GM13977 (cell line): ENCODE measurements at places on chromosomes 5 and 9.

DNA sequence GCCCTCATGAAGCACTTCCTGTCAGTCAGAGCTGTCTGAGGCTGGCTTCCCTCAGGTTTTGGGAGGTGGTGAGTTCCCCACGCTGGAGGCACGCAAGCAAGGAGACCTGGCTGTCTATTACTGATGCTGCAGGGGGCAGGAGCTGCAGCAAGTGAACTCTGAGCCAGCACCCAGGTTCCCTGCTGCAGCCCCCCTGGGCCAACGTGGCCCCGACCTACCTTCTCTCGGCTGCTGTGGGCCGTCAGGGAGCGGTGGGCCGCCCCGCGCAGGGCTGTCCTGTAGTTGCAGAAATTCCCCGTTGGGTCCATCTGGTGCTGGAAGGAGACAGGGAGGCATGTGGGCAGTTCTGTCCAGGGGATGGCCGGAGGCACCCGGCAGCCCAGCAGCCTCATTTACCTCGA, 46.8 kb upstream of the RNF130 start:
- DNase-seq: no peak

DNA sequence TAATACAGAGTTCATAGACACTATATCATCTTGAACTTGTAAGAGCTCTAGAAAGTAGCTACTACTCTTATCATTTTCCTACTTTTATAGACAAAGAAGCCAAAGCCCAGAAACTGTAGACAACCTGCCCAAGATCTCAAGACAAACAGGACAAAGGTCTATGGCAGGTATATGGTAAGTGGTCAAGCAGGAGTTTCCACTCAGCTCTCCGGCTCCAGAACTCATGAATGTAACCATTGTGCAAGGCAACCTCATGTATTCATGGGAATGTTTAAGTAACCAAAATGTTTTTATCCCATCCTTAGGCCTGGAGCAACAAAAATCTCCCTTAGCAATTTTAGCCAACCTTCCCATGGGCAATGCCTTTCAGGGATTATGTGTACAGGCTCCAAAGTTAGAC, 163.4 kb upstream of the PUM3 start:
- DNase-seq: no peak

DNA sequence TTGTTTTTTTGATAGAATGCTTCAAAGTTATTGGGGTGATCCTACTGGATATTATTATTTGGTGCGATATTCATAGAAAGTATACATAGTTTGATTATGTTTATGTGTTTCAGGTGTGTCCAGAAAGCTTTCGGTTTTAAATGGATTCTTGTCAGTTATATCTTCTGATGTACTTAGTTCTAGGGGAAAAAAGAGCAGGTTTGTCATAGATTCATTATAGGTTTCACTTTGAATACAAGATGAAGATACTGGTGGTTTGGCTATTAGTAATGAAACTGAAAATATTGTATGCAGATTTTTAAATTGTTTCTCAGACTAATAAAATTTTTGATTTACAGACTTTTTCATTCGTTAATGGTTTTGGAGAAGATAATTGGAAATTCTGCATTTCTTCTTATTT, 98.9 kb downstream of the MAN2A1 start:
- peak; percentile 4 for DNase-seq

GRCh38 chr9:92663126-92663525, 6.8 kb downstream of the IPPK start:
- DNase-seq: no peak

DNA sequence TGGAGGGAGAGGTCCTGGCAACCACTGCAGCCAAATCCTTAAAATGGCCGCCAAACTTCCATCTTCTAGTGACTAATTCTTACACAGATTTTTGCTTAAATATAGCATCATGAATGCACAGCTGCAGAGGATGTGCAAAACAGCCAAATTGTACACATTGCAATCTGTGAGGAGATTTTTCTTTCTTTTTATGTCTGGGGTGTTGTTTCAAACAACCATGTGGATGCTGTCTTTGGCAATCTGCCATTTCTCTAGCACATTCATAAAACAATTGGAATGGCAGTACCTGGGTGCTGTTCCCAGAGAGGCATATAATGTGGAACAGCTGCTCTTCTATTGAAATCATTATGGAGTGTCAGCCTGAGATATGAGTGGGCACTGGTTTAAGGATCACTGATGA, 1082.9 kb upstream of the SEMA6A start:
- DNase-seq: no peak

GRCh38 chr5:30499402-30499801, 694.1 kb upstream of the CDH6 start:
- no peak for DNase-seq

GRCh38 chr9:20408513-20408912, 213.8 kb downstream of the MLLT3 start:
- no peak for DNase-seq

DNA sequence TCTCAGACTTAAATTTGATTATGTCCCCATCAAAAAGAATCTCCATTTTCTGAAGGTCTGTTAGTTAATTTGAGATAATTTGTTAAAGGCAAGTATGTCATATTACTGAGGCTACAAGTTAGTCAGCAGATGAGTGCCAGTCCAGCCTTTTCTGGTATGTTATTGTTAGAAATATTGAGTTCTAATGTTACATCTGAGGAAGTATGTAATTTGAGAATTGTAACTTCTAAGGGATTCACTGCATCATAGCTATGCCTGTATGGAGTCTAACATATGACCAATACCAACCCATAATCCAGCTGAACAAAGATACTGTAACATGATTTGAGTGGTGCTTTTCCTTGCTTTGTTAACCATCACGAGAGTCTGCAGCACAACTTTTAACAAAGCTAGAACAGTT, 13.9 kb downstream of the SLC23A1 start:
- DNase-seq: no peak

- no peak for DNase-seq
These were observed 20.2 kb downstream of the IL7R start for GRCh38 chr5:35876922-35877321.

- no peak for DNase-seq
These were observed 89.1 kb downstream of the SLC24A2 start for GRCh38 chr9:19699756-19700155.

DNA sequence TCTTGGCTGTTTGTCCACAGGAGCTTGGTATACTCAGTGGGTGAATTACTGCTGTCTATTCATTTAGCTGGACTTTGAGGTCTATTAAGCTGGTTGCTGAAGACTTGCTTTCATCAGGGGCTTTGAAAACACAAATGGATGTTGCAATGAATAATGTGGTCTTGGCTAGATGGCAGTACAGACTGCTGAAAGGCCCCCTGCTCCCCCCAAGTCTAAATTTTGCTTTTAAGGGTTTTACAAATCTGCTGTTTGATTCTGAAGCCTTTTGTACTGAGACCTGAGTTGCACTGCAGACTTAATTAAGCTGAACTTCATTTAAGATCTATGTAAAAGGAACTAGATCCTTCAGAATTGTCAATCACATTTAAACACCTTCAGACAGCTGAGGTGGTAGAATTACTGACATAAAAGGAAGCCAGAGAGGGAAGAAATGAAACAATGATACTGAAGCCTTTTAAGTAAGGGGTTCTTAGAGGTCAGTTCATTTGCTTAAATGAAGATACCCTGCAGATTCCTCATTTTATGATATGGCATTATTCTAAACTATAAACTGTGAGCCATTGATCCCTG, 37.3 kb downstream of the KCTD16 start:
- DNase-seq: no peak

GRCh38 chr5:142817949-142818431, 47.8 kb downstream of the ARHGAP26 start:
- no peak for DNase-seq

GRCh38 chr9:96408409-96409280, 9.5 kb downstream of the ZNF367 start:
- no peak for DNase-seq

GRCh38 chr9:121778252-121779225, 127.1 kb downstream of the DAB2IP start:
- DNase-seq: no peak

- no peak for DNase-seq
These were observed 285.8 kb upstream of the TNC start for GRCh38 chr9:115403753-115404152.

- no peak for DNase-seq
These were observed 52.6 kb upstream of the CLINT1 start for GRCh38 chr5:157911568-157911967.

DNA sequence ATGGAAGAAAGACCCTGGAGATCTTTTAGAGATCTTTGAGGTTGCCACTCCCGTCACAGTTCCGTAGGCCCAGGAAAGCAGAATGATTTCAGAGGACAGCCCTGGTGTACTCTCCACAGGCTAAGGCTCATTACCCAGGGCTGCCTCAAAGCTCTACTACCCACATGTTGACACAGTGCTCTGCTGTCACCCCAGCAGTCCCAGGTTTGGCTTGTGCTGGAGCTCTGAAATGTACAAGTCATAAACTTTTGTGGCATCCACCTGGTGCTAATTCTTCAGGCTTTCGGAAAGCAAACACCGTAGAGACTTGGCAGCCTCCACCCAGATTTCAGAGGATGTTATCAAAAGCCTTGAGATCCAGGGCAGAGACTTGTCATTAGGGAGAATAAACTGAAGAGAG, 136.5 kb downstream of the MTRR start:
- no peak for DNase-seq

- no peak for DNase-seq
These were observed 29.4 kb downstream of the NEURL1B start for GRCh38 chr5:172670444-172670843.

DNA sequence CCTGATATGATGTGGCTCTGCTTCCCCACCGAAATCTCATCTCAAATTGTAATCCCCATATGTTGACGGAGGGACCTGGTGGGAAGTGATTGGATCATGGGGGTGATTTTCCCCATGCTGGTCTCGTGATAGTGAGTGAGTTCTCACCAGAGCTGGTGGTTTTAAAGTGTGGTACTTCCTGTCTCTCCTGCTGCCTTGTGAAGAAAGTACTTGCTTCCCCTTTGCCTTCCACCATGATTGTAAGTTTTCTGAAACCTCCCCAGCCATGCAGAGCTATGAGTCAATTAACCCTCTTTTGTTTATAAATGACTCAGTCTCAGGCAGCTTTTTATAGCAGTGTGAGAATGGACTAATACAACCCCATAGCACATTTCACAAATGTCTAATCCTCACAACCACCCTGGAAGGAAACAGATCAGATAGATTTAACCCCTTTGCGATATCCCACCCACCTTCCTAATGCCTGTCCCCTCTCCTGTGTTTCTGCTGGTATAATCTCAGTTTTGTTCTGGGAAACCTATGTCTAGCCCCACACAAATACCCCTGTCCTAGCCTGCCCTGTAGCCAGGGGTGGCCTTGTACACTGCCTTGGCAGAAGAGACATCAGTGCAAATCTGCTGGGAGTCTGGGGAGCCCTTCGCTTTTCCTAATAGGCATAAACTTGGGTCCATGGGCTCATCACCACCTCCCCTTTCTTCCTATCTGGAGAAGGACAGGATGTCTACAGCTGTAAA, 157.0 kb upstream of the RAI14 start:
- DNase-seq: no peak

GRCh38 chr5:172436078-172436878, 18.0 kb downstream of the SH3PXD2B start:
- no peak for DNase-seq

- DNase-seq: no peak
These were observed 34.9 kb upstream of the SYNPO start for GRCh38 chr5:150605546-150605945.

DNA sequence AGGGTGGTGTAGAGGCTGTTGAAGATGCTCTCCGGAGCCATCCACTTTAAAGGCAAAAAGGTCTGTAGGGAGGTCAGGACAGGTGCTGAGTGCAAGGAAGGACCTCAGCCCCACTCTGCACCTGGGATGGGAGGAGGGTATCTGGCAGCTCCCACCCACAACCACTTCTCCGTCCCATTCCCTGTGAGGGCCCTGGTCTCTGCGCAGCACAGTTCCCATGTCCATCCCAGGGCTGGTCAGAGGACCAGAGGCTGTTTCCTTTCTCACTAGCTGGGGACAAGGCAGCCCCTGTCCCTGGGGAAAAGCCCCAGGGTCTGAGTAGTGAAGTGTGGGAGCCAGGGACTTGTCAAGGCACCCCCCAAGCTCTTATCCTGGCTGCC, 33.7 kb upstream of the CSF1R start:
- no peak for DNase-seq

GRCh38 chr9:31034311-31034710, 1350.1 kb upstream of the ACO1 start:
- no peak for DNase-seq

- DNase-seq: peak; percentile 17
These were observed 6.9 kb downstream of the YTHDC2 start for GRCh38 chr5:113520429-113520828.

DNA sequence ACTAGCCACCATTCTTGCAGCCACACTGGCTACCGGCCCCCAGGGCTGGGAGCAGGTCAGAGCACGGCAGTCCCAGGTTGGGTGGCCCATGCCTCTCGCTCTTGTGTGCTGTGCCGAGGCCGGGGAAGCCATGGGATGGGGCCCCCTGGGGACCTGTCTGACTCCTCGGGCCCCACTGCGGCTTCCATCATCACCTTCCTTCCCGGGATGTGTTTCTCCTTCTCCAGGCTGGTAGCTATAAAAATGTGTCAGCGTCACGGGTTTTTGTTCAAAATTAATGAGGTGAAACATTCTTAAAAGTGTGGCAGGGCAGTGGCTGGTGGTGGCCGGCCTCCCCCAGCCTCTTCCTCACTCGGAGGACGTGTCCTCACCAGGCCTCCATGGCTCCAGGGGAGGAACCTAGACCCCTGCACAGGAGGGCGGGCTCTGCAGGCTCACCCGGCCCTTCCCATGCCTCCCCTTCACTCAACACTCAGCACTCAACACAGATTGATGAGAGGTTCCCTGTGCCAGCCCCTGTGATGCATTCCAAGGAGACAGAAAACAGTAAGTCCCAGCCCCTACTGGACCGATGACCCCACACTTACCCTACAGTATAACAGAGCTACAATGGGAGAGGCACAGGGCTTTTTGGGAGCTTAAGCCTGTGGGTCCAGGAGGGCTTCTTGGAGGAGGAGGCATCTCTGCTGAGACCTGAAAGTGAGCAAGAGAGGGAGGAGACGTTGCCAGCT, 43.2 kb downstream of the PTGES start:
- no peak for DNase-seq

GRCh38 chr5:67183859-67184258, 12.7 kb downstream of the CD180 start:
- no peak for DNase-seq

- no peak for DNase-seq
These were observed 101.4 kb downstream of the ARHGAP26 start for GRCh38 chr5:142871363-142872193.

DNA sequence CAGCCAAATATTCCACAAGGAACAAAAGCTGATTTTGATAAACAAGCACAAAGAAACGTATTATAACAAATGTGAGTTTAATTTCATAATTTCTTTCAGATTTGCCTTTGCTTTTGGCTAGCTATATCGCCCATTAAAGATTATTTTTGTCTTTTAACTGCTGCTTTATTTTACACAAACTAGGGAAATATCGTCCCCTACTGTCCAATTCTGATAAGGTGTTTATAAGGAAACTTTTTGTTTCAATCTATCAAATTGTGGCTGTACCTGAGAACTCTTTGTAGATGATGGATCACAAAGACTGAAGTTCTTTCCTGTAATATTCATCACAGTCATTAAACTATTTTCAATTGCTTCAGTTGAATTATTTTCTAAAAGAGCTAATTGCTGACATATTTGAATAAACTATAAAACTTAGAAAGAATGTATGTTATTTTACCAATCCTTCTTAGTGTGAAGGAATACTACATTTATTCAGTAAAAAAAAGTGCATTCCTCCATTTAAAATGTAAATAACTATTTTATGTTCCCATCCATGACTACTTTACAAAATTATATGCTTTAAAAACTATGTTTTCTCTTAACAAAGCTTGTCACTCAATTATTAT, 431.3 kb upstream of the ITGA1 start:
- DNase-seq: no peak
